Natural killer cell treated with Interleukin-12 subunit alpha and Interleukin-12 subunit beta and Interleukin-15 and Interleukin-18, amount 100 ng/mL, for 72 hours (primary cell): ENCODE measurements at places on chromosomes 7 and 10. TPM values are rescaled to one million over a fixed set of nuclear protein-coding genes. Genes with fewer than 3 reads are reported as not detected.
A peak's percentile ranks its signal among the peaks of the same experiment; 100 is the strongest.

GRCh38 chr10:58712141-58712540 is 199.5 kb downstream of the BICC1 start:
- no peak for DNase-seq

GRCh38 chr10:44395396-44395795 is 10.5 kb upstream of the CXCL12 start:
- no peak for DNase-seq

Gene CALML5
- not detected for total RNA-seq

GRCh38 chr10:44697116-44697515 is 214.0 kb upstream of the TMEM72 start:
- DNase-seq: no peak

Gene ACSM6
- not detected for total RNA-seq

GRCh38 chr7:121397361-121397760 is 1.3 kb upstream of the FAM3C start:
- no peak for DNase-seq

DNA sequence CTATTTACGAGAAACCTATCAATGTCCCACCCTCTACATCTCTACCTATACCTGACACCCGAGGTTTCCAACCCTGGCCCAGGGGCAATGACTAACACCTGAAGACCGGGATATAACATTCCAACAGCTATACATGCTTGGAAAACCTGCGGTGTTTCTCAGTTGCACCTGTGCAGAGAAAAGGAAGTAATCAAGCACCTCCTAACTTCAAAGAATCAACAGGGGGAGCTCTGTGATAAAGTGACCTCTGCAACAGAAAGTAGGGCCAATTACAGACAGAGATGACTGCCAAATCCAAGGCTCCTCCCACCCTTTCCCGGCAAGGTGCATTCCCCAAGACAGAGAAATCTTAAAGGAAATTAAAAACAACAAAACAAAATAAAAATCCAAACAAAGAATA is 41.3 kb downstream of the CCDC6 start:
- DNase-seq: no peak

GRCh38 chr10:114096864-114097263 is 53.2 kb downstream of the ADRB1 start:
- DNase-seq: no peak

Gene COL13A1
- total RNA-seq: not detected

DNA sequence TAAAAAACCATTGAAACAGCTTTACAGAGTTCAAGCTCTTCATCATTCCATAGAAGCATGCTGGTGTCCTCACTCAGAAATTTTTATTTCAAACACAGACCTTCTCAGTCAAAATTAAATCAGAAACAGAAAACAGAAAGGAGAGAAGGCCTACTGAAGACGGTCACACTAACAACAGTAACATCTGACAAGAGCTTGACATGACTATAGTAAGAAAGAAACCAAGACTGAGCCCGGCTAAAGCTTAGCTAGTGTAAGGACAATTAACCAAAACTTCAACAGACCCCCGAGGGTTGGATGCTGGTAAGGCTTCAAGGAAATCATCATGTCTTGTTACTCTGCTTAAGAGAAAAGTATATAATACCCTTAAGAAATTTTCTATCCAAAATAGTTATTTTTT is 38.6 kb downstream of the MTPN start:
- no peak for DNase-seq

- DNase-seq: no peak
Observed at GRCh38 chr10:115606741-115607140, 513.6 kb downstream of the ATRNL1 start.

- DNase-seq: peak; percentile 46
Observed at GRCh38 chr7:129796186-129796775, 156.5 kb downstream of the UBE2H start.

GRCh38 chr10:86718556-86718955 is 37.9 kb upstream of the BMPR1A start:
- DNase-seq: no peak

Gene ANKRD61
- total RNA-seq: not detected

DNA sequence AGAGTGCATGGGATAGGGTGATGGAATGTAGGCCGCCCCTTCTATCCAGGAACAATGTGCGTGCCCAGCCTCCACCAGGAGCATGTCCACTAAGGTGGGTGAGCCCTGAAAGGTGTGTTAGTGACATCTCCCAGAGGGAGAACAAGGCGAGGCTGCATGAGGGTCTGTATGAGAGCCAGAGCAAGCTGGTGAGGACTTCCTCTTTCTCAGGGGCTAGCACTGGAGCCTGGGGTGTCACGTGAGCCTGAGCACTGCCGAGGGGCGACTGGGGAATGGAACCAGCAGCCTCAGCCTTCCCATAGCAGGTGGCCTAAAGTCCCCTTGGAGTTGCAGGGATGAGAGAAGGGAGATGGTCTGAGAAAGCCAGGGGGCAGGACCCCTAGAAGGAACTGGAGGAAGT is 156.3 kb upstream of the COBL start:
- no peak for DNase-seq

Gene COX15
- total RNA-seq: 26.1 TPM

DNA sequence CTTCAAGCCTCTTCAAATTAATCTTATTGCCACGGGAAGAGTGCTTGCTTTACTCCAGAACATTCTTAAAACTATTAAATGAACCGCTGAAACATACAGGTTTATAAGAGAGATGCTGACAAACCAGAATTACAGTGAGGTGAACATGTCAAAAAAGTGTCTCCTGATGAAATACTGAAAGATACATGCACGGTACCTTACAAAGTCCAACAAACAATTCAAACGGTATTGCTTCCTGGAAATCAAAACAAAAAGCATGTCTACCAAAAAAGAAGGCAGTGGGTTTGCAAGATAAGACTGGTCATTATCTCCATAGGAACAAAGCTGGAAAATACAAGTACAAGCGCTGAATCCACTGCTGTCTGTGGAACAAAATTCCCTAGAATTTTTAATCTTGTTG is 174.5 kb downstream of the DOCK4 start:
- no peak for DNase-seq

DNA sequence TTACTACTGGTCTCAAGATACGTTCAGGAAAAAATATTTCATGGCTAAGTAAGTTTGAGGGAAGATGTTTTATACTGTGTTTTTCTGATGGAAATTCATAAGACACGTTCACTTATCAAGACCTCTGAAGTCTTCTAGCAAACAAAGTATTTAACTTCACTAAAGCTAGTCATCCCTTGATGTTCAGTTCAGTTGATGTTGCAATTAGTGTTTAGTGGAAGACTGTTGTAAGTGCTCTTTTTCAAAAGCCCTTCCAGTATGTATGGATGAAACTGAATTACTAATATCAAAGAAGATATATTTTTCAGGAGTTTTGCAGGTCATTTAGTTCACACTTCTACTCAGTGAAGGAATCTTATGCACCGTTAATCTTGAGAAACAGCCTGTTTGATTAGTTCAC is 25.1 kb downstream of the CUL1 start:
- DNase-seq: no peak

GRCh38 chr10:31374146-31374696 is 55.2 kb downstream of the ZEB1 start:
- DNase-seq: no peak

- DNase-seq: no peak
Observed at GRCh38 chr10:17910125-17910789, 41.5 kb upstream of the SLC39A12 start.

DNA sequence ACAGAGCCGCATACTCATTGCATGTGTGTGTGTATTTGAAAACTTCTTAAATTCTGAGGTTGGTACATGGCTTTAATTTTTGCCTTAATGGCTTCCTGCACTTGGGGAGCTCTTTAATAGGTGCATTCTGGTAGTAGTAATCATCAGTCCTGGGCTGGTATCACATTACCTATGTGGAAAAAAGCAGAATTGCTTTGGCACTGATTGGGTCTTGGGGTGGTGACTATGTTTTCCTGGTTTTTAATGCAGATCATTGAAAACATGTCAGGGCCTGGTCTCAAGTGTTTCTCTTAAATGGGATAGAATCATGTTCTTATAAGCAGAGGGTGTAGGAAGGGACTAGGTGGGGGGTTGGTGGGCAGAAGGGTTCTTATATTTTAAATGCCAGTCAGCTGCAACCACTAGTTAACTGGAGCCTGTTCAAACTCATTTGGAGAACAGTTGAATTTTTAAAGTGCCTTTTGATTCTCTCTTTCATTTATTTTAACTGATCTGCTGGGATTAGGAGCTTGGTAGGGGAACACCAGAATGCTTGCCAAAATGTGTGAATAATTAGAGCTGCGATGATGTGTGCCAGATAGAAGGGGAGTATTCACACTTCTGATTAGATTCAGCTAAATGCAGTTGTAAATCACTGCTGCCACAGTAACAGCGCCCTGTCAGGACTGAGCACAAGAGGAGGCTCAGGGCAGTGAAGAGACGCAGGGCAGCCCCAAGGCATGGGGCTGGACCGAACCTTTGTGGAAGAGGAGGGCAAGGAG is 633.5 kb upstream of the GALNT17 start:
- no peak for DNase-seq

GRCh38 chr10:97914837-97915211 is 65.2 kb downstream of the GOLGA7B start:
- DNase-seq: peak; percentile 79

GRCh38 chr7:117645481-117646165 is 165.8 kb downstream of the CFTR start:
- DNase-seq: no peak

- no peak for DNase-seq
Observed at GRCh38 chr7:155468785-155469148, 10.8 kb downstream of the EN2 start.

DNA sequence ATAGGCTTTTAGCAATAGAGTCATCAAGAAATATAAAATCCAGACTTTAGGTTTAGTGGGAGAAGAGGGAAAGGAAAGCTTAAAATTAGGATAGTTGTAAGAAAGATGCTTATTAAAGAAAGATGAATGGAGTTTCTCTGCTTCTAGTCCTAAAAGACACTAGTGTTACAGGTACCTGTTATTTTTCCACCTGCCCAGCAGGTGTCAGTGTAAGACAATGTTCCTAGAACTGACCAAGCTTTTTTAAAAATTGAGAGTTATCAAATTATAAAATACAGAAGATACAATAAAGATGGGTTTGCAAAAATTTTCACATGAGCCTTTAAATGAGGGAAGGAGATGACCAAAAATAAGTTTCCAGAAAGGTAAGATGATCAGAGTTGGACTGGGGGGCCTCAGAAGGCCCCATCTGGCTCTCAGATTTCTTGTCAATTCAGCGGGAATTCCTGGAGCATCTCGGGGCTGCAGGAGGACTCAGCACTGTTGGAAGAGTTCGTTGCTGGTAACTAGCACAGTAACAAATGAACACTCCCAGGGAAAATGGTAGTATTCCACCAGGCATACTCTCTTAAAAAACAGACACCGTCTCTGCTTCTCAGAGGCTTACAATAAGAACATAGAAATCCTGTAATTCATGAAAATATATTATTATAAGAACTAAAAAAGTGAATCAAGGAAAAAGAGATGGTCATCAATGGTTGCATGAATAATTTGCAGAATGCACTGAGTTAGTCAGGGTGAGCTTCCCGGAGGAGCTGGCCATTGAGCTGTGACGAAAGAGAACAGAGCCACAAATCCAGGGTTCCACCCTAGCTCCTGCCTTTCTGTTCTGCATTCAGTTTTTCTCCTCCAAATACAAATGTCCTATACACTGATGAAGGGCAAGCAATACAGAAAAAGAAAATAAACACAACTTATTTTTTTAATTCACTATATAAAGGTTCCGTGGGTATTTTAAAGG is 71.8 kb upstream of the PIK3CG start:
- no peak for DNase-seq

Gene CHN2
- 0.70 TPM for total RNA-seq

GRCh38 chr7:134632937-134633540 is 13.6 kb upstream of the BPGM start:
- DNase-seq: no peak

DNA sequence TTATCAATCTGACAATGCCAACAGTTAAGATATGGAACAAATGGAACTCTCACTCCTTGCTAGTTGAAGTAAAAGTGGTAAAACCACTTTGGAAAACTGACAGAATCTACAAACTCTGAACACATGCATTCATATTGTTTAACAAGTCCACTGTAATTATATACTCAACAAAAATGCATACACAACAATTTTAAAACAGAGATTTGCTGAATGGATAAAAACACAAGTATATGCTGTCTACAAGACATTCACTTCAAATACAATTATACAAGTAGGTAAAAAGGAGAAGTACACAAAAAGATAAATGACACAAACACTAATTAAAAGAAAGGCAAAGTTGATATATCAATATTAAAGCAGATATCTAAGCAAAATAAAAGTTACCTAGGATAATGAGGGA is 9.2 kb upstream of the WNT2 start:
- DNase-seq: no peak

Gene FXYD4
- not detected for total RNA-seq

GRCh38 chr7:82049891-82050533 is 280.2 kb upstream of the HGF start:
- no peak for DNase-seq

Gene CNPY1
- total RNA-seq: not detected

- DNase-seq: no peak
Observed at GRCh38 chr7:120272701-120273475, at the start of gene KCND2. Gene KCND2, plus strand, starts transcription at chr7:120273175.

GRCh38 chr7:100444311-100445278 is 8.3 kb upstream of the PPP1R35 start:
- no peak for DNase-seq

DNA sequence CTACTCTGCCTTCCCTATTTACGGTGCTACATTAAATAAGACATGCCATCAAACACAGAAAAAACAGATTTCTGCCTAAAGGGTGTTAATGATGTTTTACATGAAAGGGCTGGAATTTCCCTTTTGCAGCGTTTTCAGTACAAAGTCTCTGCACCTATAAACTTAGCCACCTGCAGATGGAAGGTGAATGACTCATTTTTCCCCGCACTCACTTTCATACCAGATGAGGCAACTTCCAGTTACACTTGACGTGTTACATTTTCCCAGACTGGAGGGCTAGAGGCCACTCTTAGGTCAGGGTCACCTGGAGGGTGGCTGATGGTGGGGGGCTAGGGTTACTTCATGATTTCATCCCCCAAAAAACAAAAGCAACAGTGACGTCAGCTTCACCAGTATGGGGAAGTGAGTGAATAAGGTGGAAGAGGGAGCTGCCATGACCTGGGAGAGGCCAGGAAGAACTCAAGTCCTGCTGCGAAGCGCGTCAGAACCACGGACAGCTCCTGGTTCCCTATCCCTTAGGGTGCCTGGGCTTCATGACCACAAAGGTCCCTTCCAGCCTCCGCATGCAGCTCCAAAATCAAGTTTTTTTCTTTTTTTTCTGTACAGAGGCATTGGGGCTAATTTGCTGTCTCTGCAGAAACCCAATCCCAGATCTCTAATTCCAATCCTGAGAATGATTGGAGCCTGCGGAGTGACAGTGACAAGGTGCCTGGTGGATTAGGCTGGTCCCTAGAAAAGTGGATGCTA is 94.0 kb downstream of the ADARB2 start:
- DNase-seq: no peak

Gene LIPM
- not detected for total RNA-seq

Gene FAM131B
- total RNA-seq: 2.9 TPM

DNA sequence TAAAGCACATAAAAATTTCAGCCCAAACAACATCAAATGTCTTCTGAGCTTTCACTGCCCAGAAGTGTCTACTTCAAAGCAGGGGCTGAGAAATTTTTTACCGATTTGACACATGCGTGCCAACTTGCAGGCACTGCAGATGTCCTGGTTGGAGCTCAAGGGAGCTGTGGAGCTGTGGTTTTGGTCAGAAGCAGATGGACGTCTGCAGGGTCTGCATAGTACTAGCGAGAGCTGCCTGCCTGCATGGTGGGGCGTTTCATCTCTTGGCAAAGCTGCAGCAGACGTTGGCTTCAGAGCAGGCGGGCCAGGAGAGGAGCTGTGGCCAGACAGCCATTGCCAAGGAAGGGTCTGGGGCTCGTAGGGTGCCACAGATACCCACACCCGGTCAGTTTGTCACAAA is 296.7 kb downstream of the GLRX3 start:
- DNase-seq: no peak
